A549 treated with AZD2906 at 1 μM for 4 hours (cell line): ENCODE measurements at places on chromosomes 3 and 15. TPM values are rescaled to one million over a fixed set of nuclear protein-coding genes. Genes with fewer than 3 reads are reported as not detected.

Gene PLS1
- total RNA-seq = 8.4 to 11.1 TPM (median 9.6 TPM) in 5 replicates

Gene KCNMB3
- total RNA-seq = 0.97 to 1.6 TPM (median 1.1 TPM) in 5 replicates

Gene SPESP1
- total RNA-seq = not detected in 5 replicates

Gene IL5RA
- total RNA-seq = not detected in 5 replicates

Gene NMB
- total RNA-seq = 12.1 to 26.1 TPM (median 22.8 TPM) in 5 replicates

Gene SPCS1
- total RNA-seq = 145 to 170 TPM (median 161 TPM) in 5 replicates

Gene HDC
- total RNA-seq = 0.05 to 0.15 TPM (median 0.12 TPM) in 4 of 5 replicates, not detected in the other

Gene TM2D3
- total RNA-seq = 32.1 to 38.9 TPM (median 33.3 TPM) in 5 replicates

Gene SPG11
- 8.1 to 9.4 TPM (median 8.8 TPM) in 5 replicates for total RNA-seq

Gene SEMA5B
- total RNA-seq = 0.22 to 0.31 TPM (median 0.26 TPM) in 5 replicates

Gene SACM1L
- total RNA-seq = 13.5 to 16.2 TPM (median 15.6 TPM) in 5 replicates

Gene CNTN3
- not detected in 5 replicates for total RNA-seq

Gene SNUPN
- total RNA-seq = 27.5 to 32.9 TPM (median 30.4 TPM) in 5 replicates

Gene EPB42
- not detected in 5 replicates for total RNA-seq

Gene KLHL6
- total RNA-seq = 0.01 TPM in 1 of 5 replicates, not detected in the others

Gene ANP32A
- 242 to 299 TPM (median 263 TPM) in 5 replicates for total RNA-seq

Gene TCAIM
- 7.0 to 8.3 TPM (median 7.5 TPM) in 5 replicates for total RNA-seq

Gene TTBK2
- 1.3 to 2.2 TPM (median 2.1 TPM) in 5 replicates for total RNA-seq

Gene SHC4
- 0.61 to 1.2 TPM (median 0.77 TPM) in 5 replicates for total RNA-seq

Gene RARRES1
- total RNA-seq = 8.0 to 11.8 TPM (median 9.8 TPM) in 5 replicates

Gene PCSK6
- 12.0 to 14.0 TPM (median 13.7 TPM) in 5 replicates for total RNA-seq

Gene CHRM5
- 0.02 to 0.06 TPM (median 0.03 TPM) in 4 of 5 replicates, not detected in the other for total RNA-seq

Gene SUCNR1
- total RNA-seq = 0.07 to 0.18 TPM (median 0.09 TPM) in 5 replicates

Gene CDC25A
- total RNA-seq = 8.4 to 9.3 TPM (median 8.9 TPM) in 5 replicates

Gene THRB
- 1.1 to 2.1 TPM (median 1.6 TPM) in 5 replicates for total RNA-seq

Gene PRR20G
- 1.4 to 2.8 TPM (median 2.6 TPM) in 5 replicates for total RNA-seq

Gene CIP2A
- total RNA-seq = 14.2 to 18.8 TPM (median 17.7 TPM) in 5 replicates

Gene PLCH1
- total RNA-seq = 0.72 to 0.92 TPM (median 0.85 TPM) in 5 replicates

Gene CFAP92
- 0.09 TPM in 1 of 5 replicates, not detected in the others for total RNA-seq

Gene HIGD2B
- total RNA-seq = not detected in 5 replicates

Gene MCTP2
- total RNA-seq = not detected in 5 replicates

Gene CYP1A1
- total RNA-seq = 1.2 to 2.2 TPM (median 1.7 TPM) in 5 replicates

Gene DUOX2
- total RNA-seq = 0.03 to 0.05 TPM (median 0.03 TPM) in 5 replicates

Gene HGD
- total RNA-seq = 17.9 to 23.4 TPM (median 20.8 TPM) in 5 replicates
